ENCODE measurements at places on chromosomes 13 and 19. TPM values are rescaled to one million over a fixed set of nuclear protein-coding genes. Genes with fewer than 3 reads are reported as not detected.

ZNF506 gene
- 15.6 TPM for total RNA-seq

DNA sequence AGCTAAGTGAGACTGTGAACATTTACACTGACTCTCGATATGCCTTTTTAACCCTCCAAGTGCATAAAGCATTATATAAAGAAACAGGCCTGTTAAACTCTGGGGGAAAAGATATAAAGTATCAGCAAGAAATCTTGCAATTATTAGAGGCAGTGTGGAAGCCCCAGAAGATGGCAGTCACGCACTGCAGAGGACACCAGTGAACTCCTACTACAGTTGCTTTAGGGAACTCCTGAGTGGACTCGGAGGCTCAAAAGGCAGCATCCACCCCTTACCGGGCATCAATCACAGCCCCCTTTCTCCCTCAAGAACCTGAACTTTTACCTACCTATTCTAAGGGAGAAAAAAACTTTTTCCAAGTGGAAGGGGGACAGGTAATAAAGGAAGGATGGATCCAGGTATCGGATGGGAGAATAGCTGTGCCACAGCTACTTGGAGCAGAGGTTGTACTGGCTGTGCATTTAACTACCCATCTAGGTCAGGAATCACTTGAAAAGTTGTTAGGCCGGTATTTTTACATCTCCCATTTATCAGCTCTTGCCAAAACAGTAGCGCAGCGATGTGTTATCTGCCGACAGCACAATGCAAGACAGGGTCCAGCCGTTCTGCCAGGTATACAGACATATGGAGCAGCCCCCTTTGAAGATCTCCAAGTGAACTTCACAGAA, 80.1 kb downstream of the ZNF486 start:
- H3K36me3 ChIP-seq: no peaks in the 10 kb centered on the region
- no peak overlapping the region for H3K27ac ChIP-seq
- no peaks in the 10 kb centered on the region for H3K4me1 ChIP-seq
- DNase-seq: no peak
- H3K27me3 ChIP-seq: no peaks in the 10 kb centered on the region
- H3K4me3 ChIP-seq: no peak overlapping the region

GRK1 gene
- total RNA-seq: 0.14 TPM

GRCh38 chr19:15508035-15508710, at the start of gene CYP4F22:
Gene CYP4F22 (plus strand): TSS chr19:15508525. CDS start chr19:15525337, 16,812 bp downstream.
- H3K4me3 ChIP-seq: no peak within 1 kb of the TSS
- no peak for DNase-seq
- H3K27me3 ChIP-seq: peaks cover 21% of the 10 kb centered on the region
- no peaks in the 10 kb centered on the region for H3K36me3 ChIP-seq
- H3K27ac ChIP-seq: no peak within 1 kb of the TSS

DNA sequence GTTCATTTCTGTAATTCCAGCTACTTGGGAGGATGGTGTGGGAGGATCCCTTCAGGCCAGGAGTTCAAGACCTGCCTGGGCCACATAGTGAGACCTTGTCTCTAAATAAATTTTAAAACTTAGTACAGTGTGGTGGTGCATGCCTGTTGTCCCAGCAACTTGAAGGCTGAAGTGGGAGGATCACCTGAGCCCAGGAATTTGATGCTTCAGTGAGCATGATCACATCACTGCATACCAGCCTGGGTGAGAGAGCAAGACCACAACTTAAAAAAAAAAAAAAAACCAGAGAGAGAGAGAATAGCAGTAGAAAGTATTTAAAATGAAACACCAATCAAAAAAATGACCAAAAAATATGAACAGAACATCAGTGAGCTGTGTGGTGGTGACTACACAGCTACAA, 7.1 kb upstream of the ZNF823 start:
- H3K27ac ChIP-seq: no peak overlapping the region
- H3K36me3 ChIP-seq: no peaks in the 10 kb centered on the region
- H3K4me1 ChIP-seq: no peaks in the 10 kb centered on the region
- H3K27me3 ChIP-seq: no peaks in the 10 kb centered on the region

- DNase-seq: no peak
- no peaks in the 10 kb centered on the region for H3K27me3 ChIP-seq
These were observed 17.9 kb downstream of the BTBD2 start for GRCh38 chr19:1997353-1998233.

GRCh38 chr13:109271061-109271460, 515.3 kb downstream of the IRS2 start:
- no peak for DNase-seq
- no peaks in the 10 kb centered on the region for H3K36me3 ChIP-seq
- no peaks in the 10 kb centered on the region for H3K4me1 ChIP-seq
- H3K27me3 ChIP-seq: no peaks in the 10 kb centered on the region

DNA sequence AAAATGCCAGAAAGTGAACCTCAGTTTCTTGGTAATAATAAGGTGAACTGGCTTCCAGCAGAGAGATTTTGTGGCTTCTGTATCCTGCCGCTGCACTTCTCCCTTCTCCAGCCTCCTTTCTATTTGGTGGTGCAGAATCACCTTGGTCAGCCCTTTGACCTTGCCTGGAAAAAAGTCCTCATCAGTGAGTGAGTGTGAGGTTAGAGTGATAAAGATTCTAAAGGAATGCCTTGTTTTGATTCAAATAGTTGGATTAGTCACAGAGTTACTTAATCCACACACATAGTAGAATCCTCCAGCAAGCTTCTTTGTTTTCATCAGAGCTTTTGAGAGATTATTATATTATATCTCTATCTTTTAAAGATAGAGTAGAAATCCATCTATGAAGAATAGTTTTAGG, 140.9 kb downstream of the KCNRG start:
- no peaks in the 10 kb centered on the region for H3K27me3 ChIP-seq
- H3K36me3 ChIP-seq: no peaks in the 10 kb centered on the region
- H3K27ac ChIP-seq: no peak overlapping the region
- H3K4me1 ChIP-seq: peaks cover 11% of the 10 kb centered on the region
- H3K4me3 ChIP-seq: no peak overlapping the region
- no peak for DNase-seq

- H3K4me1 ChIP-seq: no peaks in the 10 kb centered on the region
- DNase-seq: no peak
- H3K27me3 ChIP-seq: no peaks in the 10 kb centered on the region
These were observed 30.7 kb downstream of the SLC25A42 start for GRCh38 chr19:19094513-19094912.

GRCh38 chr19:3613818-3614661, 7.4 kb upstream of the TBXA2R start:
- H3K4me1 ChIP-seq: peaks cover 4% of the 10 kb centered on the region
- no peak overlapping the region for H3K4me3 ChIP-seq
- no peak for DNase-seq

DNA sequence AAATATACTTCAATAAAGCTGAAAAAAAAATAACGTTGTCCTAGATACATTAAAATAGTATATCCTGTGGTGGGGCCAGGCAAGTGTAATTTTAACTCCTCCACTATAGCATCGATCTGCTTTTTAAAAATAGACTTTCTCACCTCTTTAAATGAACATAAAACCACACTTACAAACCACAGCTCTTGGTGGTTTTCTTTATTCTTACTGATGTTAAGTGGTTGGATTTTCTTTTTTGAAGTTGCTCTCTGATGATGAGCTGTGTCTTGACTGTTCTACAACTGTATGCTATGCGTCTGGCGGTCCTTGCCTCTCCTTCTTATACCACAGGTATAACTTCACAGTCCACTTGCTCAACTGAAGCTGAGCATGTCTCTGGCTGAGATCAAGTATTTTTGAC, 721.5 kb upstream of the KLHL1 start:
- H3K4me1 ChIP-seq: no peaks in the 10 kb centered on the region
- no peak overlapping the region for H3K27ac ChIP-seq
- no peaks in the 10 kb centered on the region for H3K27me3 ChIP-seq
- no peak overlapping the region for H3K4me3 ChIP-seq

COL4A2 gene
- 47.2 TPM for total RNA-seq

GRCh38 chr19:38842439-38843174, 7.2 kb downstream of the HNRNPL start:
- peak overlapping the region; percentile 85 for H3K27ac ChIP-seq
- peaks cover 99% of the 10 kb centered on the region for H3K36me3 ChIP-seq
- peaks cover 42% of the 10 kb centered on the region for H3K4me1 ChIP-seq
- no peak for DNase-seq
